ENCODE measurements at places on chromosomes 6 and 20. TPM values are rescaled to one million over a fixed set of nuclear protein-coding genes. Genes with fewer than 3 reads are reported as not detected.

DNA sequence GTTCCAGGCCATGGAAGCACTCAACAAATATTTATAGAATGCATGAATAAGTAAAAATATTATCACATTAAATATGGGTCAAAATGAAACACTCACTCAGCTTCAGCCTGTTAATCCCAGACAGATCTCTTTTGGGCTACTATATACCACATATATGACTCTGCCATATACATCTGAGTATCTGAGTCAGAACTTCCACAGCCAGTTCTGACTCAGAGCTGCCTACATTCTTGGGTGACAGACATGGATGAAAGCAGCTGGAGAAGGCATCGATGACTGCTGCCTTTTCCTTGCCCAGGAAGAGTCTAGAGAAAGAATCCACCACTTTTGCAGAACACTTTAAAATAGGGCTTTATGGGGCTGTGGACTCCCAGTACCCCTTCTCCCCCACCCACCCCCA is 11.5 kb upstream of the PDYN start:
- DNase-seq: no peak
- no peak overlapping the region for H3K4me3 ChIP-seq

NRSN2 gene
- 21.3 TPM for polyA plus RNA-seq

GRCh38 chr20:17504066-17504897 is 26.9 kb downstream of the BFSP1 start:
- DNase-seq: no peak
- no peaks in the 10 kb centered on the region for H3K36me3 ChIP-seq
- no peak overlapping the region for H3K4me3 ChIP-seq

CALHM4 gene
- polyA plus RNA-seq: 0.13 TPM

FOXC1 gene
- 0.48 TPM for polyA plus RNA-seq

MATN4 gene
- polyA plus RNA-seq: not detected

GRCh38 chr6:90149280-90149679 is 147.4 kb downstream of the BACH2 start:
- H3K27me3 ChIP-seq: no peaks in the 10 kb centered on the region
- H3K4me1 ChIP-seq: no peaks in the 10 kb centered on the region
- H3K36me3 ChIP-seq: no peaks in the 10 kb centered on the region
- no peak for DNase-seq
- H3K27ac ChIP-seq: no peak overlapping the region
- no peak overlapping the region for H3K4me3 ChIP-seq

GRCh38 chr6:144139817-144140216 is 10.5 kb upstream of the STX11 start:
- no peak for DNase-seq
- H3K27me3 ChIP-seq: no peaks in the 10 kb centered on the region
- H3K27ac ChIP-seq: no peak overlapping the region
- no peaks in the 10 kb centered on the region for H3K4me1 ChIP-seq

- peak; percentile 70 for DNase-seq
- H3K36me3 ChIP-seq: no peaks in the 10 kb centered on the region
- H3K27ac ChIP-seq: no peak overlapping the region
- peak overlapping the region; percentile 25 for H3K4me3 ChIP-seq
- H3K4me1 ChIP-seq: no peaks in the 10 kb centered on the region
Observed at GRCh38 chr6:160766989-160767646, 65.1 kb downstream of the PLG start.

TXLNB gene
- 1.2 TPM for polyA plus RNA-seq

DNA sequence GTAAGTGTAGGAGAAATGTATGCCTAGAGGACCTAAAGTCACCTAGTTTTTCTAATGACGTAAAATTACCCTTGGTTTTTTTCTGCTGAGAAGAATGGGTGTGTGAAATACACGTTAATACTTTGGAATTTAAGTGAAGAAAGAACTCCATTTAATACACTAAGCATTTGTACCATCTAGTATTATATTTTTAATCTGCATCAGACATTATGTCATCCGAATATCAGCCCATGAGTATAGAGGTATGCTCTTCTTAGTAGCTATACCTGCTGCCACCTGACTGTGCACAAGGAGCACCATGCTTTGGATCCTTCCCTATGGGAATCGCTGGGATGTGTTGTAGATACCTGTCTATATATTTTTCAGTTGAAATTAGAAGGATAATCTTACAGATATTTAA is 106.4 kb downstream of the QKI start:
- H3K36me3 ChIP-seq: no peaks in the 10 kb centered on the region
- no peak overlapping the region for H3K4me3 ChIP-seq
- H3K4me1 ChIP-seq: no peaks in the 10 kb centered on the region

DNA sequence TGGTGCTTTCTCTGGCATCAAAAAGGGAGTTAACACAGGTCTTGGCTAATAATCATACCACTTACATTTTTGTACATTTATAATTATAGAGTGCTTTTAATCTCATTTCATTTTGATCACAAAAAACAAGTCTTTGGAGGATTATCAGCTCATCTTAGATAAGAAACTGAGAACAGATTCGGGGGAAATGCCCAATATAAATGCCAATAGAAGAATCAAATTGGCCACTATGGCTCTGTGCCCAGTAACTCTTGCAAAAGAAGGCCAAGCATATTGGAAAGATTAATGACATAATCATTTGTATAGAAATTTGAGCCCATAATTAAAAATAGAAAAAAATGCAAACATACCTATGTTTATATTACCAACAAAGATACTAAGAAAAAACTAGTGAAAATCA is 42.5 kb downstream of the IPCEF1 start:
- no peaks in the 10 kb centered on the region for H3K27me3 ChIP-seq
- H3K4me1 ChIP-seq: no peaks in the 10 kb centered on the region
- no peaks in the 10 kb centered on the region for H3K36me3 ChIP-seq
- no peak for DNase-seq
- H3K27ac ChIP-seq: no peak overlapping the region

GSTA1 gene
- polyA plus RNA-seq: 311 TPM

GRCh38 chr20:37668166-37668565 is 25.7 kb upstream of the CTNNBL1 start:
- no peaks in the 10 kb centered on the region for H3K36me3 ChIP-seq
- H3K27ac ChIP-seq: no peak overlapping the region
- H3K4me1 ChIP-seq: peaks cover 12% of the 10 kb centered on the region
- no peak overlapping the region for H3K4me3 ChIP-seq
- peaks cover 11% of the 10 kb centered on the region for H3K27me3 ChIP-seq

SLC2A10 gene
- polyA plus RNA-seq: 13.0 TPM

NKAPL gene
- polyA plus RNA-seq: 0.90 TPM

- no peak overlapping the region for H3K27ac ChIP-seq
- H3K27me3 ChIP-seq: no peaks in the 10 kb centered on the region
- H3K4me1 ChIP-seq: no peaks in the 10 kb centered on the region
- no peak for DNase-seq
- no peak overlapping the region for H3K4me3 ChIP-seq
- H3K36me3 ChIP-seq: no peaks in the 10 kb centered on the region
Observed at GRCh38 chr20:15380770-15381169, 1043.4 kb upstream of the FLRT3 start.

DNA sequence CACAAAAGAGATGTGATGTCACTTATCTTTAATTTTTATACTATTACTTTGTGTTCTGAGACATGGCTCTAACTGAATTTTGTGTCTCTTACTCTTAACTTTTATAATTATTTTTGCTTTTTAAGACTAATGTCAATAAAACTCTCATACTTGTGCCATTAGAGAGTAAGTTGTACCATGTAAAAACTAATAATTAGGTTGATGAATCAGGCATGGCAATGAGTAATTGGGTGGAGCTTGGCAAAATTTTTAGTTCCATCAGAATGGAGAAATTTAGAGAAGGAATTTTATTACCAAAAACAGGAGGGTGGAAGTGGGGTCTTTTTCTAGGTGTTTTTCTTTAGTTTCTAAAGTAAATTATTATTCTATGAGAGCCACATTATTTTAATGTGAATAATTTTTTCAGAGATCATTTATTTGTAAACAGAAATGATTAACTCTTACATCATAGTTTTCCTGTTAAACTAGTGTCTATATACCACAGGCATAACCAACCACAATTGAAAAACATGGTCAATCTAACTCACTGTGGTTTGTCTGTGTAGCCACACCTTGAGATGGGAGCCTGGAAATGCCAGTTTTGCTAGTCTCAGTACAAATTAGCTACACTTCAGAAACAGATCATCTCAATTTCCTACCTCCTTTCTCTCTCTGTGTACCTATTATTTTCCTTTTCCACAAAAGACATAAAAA is 51.8 kb downstream of the ELOVL4 start:
- H3K27me3 ChIP-seq: no peaks in the 10 kb centered on the region
- no peaks in the 10 kb centered on the region for H3K4me1 ChIP-seq
- DNase-seq: no peak
- no peak overlapping the region for H3K4me3 ChIP-seq
- no peaks in the 10 kb centered on the region for H3K36me3 ChIP-seq

DNA sequence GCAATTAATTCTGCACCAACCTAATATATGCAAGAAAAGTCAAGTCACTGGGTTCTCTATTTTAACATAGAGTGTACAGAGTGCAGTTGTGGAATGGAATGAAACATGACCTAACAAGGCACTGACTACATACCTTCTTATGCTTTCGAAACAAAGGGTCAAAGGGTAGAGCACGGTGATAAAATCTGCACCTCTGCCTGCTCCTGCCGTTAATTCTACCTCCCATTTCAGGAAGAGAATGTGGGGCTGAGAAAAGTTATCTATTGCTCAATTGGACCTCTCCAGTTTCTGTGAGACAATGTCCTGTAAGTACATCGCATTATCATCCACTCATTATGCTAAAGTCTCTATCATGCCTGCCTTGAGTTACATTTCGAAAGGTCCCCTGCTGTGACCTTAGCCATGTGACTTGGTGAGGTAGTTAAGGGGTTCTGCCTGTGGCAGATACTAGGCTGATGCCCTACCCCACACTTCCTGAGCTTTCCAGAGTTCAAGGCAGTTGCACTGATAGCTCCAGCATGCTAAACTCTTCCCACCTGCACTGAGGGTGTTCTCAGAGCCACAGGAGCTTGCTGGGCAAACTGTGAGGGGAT is 14.0 kb upstream of the MOCS1 start:
- no peak overlapping the region for H3K4me3 ChIP-seq
- no peaks in the 10 kb centered on the region for H3K36me3 ChIP-seq
- peak; percentile 90 for DNase-seq
- H3K4me1 ChIP-seq: peaks cover 54% of the 10 kb centered on the region
- H3K27ac ChIP-seq: peak overlapping the region; percentile 89

All from large intestine (tissue), 12 donors.